ENCODE measurements at places on chromosomes 2 and 18.

GRCh38 chr2:37983719-37984118 lies 58.6 kb downstream of the RMDN2 start:
- peak; percentile 8 for DNase-seq

DNA sequence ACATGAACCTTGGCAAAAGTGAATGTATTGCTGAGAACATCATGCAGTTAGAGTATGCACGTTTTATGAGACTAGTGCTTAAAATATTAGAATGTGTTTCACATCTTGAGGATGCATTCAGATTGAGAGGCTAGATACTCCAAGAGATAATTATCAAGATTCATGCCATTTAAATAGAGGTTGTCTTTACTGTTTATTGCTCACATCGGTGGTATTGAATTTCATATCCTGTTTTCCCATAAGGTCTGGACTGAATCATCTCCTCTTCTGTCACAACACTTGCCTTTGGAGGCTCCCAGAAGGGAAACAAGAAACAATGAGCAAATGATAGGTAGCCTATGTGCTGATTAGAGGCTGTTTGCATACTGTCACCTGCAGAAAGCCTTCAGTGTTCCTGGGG lies 83.8 kb downstream of the CLHC1 start:
- peak; percentile 85 for DNase-seq

GRCh38 chr18:1413323-1413675 lies 508.6 kb downstream of the ADCYAP1 start:
- no peak for DNase-seq

GRCh38 chr2:191065785-191066184 lies 51.8 kb upstream of the STAT1 start:
- DNase-seq: no peak

DNA sequence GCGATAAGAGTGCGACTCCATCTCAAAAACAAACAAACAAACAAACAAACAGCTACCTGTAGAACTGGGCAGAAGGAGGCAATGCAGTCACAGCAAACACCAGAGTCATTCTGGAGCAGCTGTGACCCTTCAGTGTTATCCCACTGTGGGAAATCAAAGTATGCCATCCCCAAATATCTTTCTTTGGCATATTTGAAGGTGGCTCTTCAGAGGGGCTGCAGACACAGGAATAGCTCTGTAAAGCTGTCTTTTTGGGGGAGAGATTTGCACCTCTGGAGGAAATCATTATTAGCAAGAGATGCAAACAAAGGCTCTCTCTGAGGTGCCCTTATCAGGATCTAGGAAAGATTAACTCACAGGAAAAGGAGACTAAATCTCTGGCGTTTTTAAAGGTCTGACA lies 98.5 kb upstream of the XPO1 start:
- DNase-seq: no peak

GRCh38 chr18:43054815-43055519 lies 60.5 kb downstream of the RIT2 start:
- no peak for DNase-seq

- DNase-seq: no peak
Observed at GRCh38 chr18:24516261-24516660, 55.8 kb downstream of the HRH4 start.

- DNase-seq: no peak
Observed at GRCh38 chr2:10892796-10893350, 18.9 kb upstream of the KCNF1 start.

- no peak for DNase-seq
Observed at GRCh38 chr2:74005786-74006185, 21.1 kb downstream of the TET3 start.

DNA sequence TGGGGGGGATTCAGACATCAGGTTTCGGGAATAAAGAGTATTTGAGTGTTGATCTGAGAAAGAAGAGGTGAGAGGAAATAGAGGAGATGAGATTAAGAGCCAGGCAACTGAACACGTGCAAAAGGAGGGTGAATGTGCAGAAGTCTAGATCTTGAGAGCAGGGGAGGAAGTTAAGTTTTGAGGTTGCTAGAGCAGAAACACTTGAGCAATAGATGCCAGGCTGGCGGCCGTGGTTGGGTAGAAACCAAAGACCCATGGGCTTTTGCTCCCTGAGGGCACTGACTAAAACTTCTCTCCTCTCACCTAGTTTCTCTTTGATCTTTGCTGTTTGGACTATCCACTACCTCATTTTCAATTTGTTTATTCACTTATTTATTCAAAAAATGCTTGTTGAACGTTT lies 116.0 kb downstream of the CDC42EP3 start:
- no peak for DNase-seq

- no peak for DNase-seq
Observed at GRCh38 chr2:238091436-238092060, 8.6 kb upstream of the ESPNL start.

GRCh38 chr18:49814147-49814499 lies 790 bp upstream of the ACAA2 start:
- peak; percentile 73 for DNase-seq

GRCh38 chr2:198168651-198169050 lies 364.3 kb downstream of the PLCL1 start:
- no peak for DNase-seq

- DNase-seq: no peak
Observed at GRCh38 chr18:77530732-77531131, 281.1 kb downstream of the GALR1 start.

GRCh38 chr2:21696900-21697299 lies 573.1 kb downstream of the TDRD15 start:
- no peak for DNase-seq

DNA sequence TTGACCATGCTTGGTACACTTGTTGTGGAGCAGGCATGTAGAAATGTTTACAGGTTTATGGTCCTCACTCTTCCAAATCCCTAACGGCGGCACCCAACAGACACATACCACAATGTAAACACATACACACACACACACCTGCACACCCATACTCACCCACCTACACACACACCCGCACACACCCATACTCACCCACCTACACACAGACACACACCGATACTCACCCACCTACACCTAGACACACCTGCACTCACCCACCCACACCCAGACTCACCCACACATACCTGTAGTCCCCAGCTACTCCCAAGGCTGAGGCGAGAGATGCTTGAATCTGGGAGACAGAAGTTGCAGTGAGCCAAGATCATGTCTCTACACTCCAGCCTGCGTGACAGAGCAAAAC lies 1.5 kb upstream of the RAB6D start:
- DNase-seq: no peak

DNA sequence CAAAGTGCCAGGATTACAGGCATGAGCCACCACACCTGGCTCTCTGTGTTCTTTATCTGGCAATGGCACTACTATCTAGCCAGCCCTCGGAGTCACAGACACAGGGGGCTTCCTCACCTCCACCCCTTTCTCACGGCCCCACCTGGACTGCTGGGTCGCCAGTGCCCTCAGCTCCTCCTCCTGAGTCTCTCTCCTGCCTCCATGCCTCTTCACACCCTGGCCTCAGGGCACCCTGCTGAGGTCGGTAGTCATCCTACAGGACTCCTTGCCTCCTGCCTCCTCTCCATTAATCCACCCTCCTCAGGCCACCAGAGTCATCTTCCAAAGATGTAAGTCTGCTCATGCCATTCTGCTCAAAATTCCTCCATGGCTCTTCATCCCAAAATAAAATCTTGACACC lies 8.6 kb upstream of the ASPRV1 start:
- no peak for DNase-seq

- DNase-seq: peak; percentile 65
Observed at GRCh38 chr2:38064801-38065501, 11.0 kb downstream of the CYP1B1 start.

DNA sequence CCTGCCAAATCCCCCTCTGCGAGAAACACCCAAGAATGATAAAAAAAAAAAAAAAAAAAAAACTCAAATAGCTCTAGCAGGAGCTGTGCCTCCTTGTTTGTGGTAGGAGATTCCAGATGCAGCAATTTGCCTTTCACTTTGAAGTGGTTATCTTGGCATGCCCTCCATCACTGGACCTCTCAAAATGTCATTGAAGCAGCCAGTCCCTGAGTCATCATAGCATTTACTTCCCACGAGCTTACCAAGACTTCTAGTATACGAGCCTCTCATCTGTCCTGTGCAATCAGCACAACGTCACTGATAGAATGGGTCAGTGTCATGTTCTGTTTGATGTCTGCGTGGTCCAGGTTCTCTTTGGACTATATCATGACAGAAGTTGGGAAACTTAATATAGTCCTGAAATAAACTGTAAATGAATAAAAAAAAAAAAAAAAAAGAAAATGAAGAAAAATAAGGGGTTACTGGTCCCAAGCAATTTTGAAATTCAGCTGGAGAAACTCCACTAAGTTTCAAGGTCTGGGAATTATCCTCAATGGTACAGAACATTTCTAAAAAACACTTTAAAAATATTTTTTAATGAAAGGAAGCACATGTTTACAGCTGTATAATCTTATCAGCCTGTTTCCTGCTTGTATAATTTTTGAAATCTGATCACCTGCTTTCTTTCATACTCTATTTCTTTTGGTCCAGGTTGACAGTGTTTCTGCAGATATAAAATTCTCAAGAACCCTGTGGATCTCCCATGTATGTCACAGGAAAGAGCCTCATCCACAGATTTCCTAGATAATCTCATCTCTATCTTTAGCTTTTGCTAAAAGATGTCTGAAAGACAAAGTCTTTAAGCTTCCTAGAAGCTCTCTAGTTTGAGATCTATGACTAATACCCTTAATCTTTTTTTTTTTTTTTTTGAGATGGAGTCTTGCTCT lies 74.1 kb upstream of the EHBP1 start:
- DNase-seq: no peak

DNA sequence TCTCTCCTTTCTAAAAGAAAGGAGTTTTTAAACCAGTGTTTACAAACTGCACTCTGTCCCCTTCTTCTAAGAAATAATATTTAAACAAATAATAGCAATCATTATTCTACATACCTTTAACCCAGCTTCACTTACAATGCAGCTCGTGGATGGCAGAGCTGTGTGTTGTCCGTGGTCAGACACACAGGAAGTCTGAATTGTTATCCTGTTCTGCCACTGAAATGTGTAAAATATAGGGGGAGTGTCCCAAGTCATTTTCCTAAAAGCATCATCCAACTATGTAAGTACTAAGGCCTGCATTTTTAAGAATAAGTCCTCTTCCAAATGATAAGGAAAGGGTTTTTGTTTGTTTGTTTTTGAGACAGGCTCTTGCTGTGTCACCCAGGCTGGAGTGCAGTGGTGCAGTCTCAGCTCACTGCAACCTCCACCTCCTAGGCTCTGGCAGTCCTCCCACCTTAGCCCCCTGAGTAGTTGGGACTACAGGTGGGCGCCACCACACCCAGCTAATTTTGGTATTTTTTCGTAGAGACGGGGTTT lies 2.7 kb upstream of the PPP4R1 start:
- DNase-seq: peak; percentile 38

GRCh38 chr2:57549642-57550102 lies 496.9 kb upstream of the VRK2 start:
- DNase-seq: peak; percentile 53

GRCh38 chr2:64792300-64792699 lies 138.6 kb upstream of the SERTAD2 start:
- peak; percentile 25 for DNase-seq

GRCh38 chr18:50558948-50559751 lies 737 bp upstream of the MAPK4 start:
- DNase-seq: no peak

DNA sequence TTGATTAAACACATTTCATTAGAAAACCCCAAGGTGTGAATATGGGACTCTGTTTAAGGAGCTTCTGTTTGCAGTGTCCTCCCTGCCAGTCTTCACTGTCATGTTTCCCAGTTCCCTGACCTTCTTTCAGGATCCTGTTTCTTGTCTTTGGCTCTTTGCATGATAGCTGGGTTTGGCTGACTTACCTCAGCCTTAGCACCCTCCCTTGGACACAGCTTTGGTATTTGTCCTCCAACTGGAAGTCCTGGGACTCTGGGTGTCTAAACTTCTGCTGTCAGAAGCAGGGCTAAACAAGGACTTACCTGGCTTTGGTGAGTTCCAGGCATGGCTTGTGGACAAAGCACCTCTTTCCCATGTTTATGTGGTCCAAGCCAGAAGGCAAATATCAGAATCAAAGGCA lies 11.2 kb upstream of the PAIP2B start:
- no peak for DNase-seq

DNA sequence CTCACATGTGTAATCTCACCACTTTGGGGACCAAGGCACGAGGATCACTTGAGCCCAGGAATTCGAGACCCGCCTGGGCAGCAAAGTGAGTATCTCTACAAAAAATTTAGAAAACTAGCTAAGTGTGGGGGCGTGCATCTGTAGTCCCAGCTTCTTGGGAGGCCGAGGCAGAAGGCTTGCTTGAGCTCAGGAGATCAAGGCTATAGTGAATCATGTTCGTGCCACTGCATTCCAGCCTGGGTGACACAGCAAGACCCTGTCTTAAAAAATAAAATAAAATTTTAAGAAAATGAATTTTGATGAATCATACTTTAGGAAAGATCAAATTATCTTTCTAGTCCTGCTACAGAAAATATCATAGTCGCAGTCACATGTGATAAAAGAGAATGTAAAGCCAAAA lies 46.9 kb downstream of the CABYR start:
- DNase-seq: peak; percentile 61

- DNase-seq: no peak
Observed at GRCh38 chr18:3269914-3270299, 8.0 kb downstream of the MYL12B start.

DNA sequence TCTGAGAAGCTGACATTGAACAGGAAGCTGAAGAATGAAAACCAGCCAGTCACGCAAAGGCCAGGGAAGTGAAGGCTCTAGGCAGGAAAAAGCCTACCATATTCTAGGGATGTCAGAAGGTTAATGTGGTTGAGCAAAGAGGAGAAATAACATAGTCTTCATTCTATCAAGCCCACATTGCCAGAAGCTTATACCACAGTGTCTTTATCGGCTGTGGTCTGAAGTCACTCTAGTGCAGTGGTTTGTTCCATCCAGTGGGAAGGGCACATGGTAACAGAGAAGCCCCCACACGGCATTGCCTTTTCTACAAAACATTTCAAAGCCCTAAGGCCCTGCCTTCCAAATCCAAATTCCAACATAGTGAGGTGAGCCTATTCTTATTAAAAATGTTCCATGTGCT lies 311.3 kb downstream of the TNS1 start:
- no peak for DNase-seq

DNA sequence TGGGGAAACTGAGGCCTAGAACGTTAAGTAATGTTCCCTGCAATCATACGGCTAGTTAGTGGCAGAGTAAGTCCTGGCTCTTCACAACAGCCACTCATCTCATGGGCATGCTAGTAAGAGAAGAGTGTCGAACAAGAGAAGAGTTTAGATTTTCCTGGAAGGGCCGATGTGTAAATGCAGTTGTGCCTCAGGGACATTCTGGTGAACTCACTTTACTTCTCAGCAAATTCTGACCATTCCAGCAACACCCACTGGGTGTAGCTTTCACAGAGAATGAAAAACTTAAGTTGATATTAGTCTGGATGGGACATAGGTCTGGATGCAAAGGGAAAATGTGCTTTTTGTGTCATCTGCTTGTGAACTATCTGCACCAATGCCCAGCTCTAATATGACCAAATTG lies 23.5 kb downstream of the MRPL44 start:
- no peak for DNase-seq

- no peak for DNase-seq
Observed at GRCh38 chr2:22035361-22035830, 911.6 kb downstream of the TDRD15 start.

Data from choroid plexus epithelial cell (primary cell).